ENCODE measurements at places on chromosomes 6 and 20.
A peak's percentile ranks its signal among the peaks of the same experiment; 100 is the strongest.

DNA sequence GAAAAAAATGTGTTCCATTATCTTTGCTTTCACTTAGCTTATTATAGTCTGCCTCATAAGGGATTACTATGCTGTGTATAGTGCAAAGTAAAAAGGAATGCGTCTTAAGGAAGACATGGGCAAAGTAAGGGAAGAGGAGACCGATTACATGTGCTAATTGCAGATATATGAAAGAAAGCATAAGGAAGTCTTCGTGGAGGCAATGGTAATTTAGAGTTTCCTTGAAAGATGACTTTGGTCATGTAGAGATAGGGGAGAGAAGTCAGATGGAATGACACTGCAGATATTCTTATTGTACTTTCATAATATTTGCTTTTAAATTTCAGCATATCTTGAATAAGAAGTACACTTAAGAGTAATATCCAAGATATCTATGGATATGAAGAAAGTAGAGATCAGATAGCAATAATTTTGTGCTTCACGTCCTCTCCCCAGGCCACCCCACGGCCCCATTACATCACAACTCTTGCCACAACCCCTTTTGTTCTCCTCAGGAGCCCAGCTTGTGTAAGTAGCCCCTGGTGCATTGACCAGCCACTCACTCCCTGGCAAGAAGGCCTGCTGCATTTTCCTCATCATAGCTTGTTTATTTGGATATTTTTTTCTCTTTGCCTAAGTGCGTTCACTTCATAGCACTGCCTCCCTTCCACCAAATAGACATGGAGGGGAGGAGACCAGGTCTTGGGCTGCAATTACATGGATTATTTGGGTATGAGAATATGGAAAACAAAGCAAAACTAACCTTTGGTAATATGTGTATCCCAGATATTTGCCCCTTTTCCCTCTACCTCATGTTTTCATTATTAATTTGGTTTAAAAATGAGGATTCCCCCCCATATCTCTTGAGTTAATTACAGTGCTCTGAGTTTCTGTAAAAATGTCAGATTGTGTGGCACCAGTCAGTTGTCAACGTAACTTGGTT, 30.7 kb upstream of the COL10A1 start:
- DNase-seq, result no peak

DNA sequence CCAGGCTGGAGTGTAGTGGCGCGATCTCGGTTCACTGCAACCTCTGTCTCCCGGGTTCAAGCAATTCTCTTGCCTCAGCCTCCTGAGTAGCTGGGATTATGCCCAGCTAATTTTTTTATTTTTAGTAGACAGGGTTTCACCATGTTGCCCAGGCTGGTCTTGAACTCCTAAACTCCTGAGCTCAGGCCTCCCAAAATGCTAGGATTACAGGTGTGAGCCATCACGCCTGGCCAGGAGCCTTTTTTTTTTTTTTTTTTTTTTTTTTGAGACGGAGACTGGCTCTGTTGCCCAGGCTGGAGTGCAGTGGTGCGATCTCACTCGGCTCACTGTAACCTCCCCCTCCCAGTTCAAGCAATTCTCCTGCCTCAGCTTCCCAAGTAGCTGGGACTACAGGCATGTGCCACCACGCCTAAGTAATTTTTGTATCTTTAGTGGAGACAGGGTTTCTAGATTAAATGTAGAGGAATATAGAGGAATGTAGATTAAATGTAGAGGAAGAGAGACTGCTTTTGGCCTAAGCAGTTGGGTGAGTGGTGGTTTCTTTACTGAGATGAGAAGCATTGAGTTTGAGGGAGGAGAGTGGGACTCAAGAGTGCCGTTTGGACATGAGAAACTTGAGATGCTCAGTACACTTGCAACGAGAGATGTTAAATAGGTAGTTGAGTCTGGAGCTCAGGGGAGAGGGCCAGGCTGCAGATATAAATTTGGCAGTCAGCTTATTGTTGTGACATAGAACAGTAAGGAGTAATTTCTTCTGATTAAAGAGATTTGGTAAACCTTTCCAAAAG, 16.7 kb downstream of the VAPB start:
- DNase-seq, result no peak

DNA sequence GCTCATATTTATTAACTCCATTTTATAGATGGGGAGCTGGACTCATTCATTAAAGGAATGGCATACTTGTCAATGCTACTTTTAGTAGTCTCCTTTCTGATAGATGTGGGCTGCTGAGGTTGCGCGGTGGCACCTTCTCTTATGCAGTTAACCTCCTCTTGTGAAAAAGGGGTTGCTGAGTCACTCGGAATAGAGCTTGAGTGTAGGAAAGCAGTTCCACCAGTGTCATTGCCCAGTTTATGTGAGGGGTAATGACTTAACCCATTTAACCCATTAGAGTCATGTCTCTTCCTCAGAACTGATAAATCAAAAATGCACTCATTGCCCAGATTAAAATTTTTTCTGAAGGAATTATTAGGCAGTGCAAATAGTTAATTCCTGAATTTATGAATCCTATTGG, 6.3 kb downstream of the MAPK14 start:
- DNase-seq, result peak; percentile 12

DNA sequence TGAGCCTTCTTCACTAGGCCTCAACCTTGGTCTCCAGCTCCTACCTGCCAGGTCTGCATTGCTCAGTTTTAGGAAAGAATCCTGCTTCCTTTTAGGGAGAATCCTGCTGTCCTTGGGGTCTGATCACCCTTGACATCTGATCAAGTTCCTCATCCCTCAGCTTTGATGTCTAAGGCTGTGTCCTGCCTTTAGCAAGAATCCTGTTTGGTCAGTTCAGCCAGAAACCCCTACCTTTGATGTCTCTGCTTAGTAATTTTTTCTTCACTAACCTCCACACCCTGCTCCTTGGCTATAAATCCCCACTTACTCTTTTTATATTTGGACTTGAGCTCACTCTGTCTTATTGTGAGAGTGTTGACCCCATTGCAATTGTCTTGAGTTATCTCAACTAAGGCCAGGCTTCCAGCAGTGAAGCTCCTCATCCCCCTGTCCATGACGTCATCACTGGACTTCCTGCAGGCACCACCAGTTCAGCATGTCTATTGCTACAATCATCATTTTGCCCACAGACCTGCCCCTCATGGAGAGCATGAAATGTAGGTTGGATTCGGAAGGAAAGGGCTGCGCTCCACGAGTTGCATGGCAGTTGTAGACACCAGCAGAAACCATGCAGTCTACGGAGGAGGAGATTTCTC, 4.7 kb upstream of the CST5 start:
- DNase-seq, result no peak

DNA sequence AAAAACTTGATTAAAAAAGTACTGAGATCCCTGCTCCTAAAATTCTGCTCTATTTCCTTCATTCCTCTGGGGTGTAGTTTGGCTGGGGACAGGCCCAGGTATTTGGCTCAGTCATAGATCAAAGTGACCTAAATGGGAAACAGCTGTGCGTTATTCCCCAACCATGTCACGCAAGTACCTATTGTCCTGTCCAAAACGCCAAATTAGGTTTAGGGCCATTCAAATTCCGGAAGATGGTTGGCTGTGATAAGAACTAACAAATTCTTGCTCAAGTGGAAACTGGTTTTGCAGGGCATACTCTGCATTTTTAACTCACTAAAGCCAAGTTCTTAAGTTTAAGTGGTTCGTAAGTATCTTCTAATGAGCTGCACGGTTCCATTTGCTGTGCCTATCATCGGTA, 147.6 kb upstream of the TMEM170B start:
- DNase-seq, result no peak

Data from stimulated activated CD4-positive, alpha-beta T cell treated with anti-CD3 and anti-CD28 coated beads, Interleukin-12 subunit alpha, Interleukin-12 subunit beta, amount 100 ng/mL, for 4 hours (primary cell).